NCI-H524 (cell line): ENCODE measurements at places on chromosomes 13 and 19.

- peak; percentile 52 for DNase-seq
Observed at GRCh38 chr19:15264061-15264932, 32.0 kb upstream of the EPHX3 start.

GRCh38 chr19:50652722-50653121 is 3.5 kb downstream of the C19orf81 start:
- DNase-seq, result no peak

- no peak for DNase-seq
Observed at GRCh38 chr19:56314018-56314380, 640 bp downstream of the ZSCAN5A start.

DNA sequence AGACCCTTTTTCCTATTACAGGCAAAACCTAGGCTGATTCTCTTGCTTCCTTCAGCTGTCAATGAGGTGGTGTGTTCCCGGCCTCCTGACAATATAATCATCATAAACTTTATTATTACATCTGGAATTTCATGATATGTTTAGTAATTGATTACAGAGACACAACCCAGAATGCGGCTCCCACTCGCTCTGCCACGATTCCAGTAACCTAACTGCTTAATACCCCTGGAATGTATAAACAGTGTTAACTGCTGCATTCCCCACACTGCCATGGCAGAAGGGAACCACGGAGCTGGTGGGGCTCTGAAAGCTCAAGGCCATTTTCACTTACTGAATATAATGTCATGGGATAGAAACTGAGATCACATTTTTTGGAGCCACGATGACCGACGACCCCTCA is 17.1 kb downstream of the TSHZ3 start:
- DNase-seq, result no peak

GRCh38 chr13:110546926-110547325 is 14.6 kb downstream of the RAB20 start:
- DNase-seq, result no peak

DNA sequence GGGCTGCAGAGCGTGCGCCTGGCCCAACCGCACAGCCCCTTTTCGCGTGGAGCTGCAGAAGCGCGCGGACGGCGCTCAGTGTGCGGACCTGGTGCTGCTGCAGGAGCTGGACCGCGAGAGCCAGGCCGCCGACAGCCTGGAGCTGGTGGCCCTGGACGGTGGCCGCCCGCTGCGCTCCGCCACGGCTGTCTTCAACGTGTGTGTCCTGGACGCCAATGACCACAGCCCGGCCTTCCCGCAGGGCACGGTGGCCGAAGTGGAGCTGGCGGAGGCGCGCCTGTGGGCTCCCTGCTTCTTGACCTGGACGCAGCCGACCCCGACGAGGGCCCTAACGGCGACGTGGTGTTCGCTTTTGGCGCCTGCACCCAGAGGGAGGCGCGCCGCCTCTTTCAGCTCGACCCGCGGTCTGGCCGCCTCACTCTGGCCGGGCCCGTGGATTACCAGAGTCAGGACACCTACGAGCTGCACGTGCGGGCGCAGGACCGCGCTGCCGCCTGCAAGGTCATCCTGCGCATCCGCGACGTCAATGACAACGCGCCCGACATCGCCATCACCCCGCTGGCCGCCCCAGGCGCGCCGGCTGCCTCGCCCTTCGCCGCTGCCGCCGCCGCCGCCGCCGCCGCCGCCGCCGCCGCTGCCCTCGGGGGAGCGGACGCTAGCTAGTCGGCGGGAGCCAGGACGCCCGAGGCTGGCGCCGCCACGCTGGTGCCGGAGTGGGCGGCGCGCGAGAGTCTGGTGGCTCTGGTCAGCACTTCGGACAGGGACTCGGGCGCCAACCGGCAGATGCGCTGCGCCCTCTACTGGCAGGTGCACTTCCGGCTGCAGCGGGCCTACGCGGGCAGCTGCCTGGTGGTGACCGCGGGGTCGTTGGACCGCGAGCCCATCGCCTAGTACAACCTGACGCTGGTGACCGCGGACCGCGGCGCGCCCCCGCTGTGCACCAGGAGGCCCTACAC is 172.2 kb downstream of the OLFM4 start:
- DNase-seq, result peak; percentile 2

- DNase-seq, result peak; percentile 74
Observed at GRCh38 chr19:7879111-7879807, 5.1 kb upstream of the PRR36 start.

- peak; percentile 67 for DNase-seq
Observed at GRCh38 chr19:32566246-32566830, 14.7 kb upstream of the PDCD5 start.

DNA sequence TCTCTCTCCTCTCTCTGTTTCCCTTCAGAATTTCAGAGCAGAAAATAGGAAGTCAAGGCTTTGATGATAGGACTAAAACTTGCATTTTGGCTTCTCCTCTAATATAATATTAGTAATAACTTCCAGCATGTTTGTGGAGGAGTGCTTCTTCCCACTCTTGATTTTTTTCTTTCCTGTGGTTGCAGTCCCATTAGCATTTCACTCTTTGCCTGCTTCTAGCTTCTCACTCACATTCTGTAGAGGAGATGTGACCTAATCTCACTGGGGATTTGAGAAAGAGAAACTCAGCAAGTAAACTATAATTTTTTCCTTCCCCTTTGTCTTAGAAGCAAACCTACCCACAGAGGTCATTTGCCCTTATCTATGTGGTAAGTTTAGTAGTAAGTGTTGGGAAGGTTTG is 169.4 kb upstream of the HTR2A start:
- DNase-seq, result no peak

DNA sequence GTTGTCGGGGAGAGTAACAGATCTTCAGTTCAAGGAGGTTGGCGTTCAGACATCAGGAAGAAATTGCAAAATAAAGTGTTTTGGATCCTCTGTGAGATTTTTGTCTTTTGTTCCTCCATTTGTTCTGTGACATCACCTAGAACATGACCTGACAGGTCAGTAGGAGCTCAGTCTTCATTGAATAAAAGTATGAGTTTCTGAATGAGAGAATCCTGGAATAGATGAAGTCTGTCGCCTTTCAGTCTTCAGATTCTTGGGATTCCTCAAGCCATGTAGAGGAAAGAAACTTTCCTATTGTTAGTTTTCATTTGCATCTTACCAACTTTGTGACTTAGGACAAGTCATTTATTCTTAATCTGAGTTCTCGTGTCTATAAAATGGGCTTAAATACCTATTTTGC is 14.4 kb downstream of the ARHGAP35 start:
- DNase-seq, result no peak

DNA sequence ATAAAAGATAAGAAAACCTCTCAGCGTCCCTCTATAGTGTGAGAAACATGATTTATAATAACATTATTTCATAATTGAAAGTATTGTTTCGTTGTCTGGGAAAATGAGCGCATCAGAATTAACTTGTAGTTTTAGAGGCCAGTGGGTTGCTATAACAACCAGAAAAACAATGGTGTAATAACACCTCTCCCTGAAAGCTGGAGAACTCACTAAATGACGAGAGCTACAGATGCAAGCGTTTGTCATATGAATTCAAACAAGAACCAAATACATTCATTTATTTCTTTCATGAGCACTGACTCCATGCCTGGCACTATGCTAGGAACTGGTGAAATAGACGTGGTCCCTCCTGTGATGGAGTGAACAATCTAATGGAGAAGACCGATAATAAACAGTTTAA is 16.3 kb downstream of the KBTBD7 start:
- no peak for DNase-seq

GRCh38 chr19:2923510-2923909 is 21.3 kb downstream of the ZNF77 start:
- DNase-seq, result no peak

GRCh38 chr13:113544071-113544891 is 40.3 kb upstream of the TFDP1 start:
- DNase-seq, result no peak

DNA sequence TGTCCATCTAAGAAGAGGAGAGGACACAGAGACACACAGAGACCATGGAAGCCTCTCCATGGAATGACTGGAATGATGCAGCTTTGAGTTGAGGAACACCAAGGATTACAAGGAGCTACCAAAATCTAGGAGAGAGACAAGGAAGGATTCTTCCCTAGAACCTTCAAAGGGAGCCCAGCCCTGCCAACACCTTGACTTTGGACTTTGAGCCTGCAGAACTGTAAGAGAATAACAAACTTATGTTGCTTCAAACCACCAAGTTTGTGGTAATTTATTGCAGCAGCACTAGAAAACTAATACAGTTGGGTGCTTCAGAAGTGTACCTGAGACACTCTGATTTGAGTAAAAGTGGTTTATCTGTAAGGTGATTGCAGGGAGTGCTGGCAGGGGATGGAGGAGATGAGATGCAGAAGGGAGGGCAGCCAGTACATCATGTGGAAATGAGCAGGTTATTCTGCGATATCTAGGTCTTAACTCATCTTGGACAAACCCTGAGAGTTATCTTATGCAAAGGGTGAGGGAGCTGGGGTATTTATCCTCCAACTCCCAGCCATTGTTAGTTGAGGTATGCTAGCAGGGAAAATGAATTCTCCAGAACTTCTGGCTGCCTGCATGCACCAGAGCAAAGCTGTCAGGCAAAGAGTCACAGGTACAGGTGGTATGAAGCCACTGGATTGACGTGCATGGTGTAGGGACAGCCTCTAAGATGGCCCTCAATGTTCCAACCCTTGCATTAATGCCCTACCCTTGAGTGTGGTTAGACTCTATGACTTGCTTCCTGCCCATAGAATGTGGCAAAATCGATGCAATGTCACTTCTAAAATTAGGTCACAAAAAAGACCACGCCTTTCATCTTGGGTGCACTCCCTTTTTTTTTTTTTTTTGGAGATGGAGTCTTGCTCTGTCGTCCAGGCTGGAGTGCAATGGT is 31.3 kb upstream of the ADGRL1 start:
- DNase-seq, result no peak

DNA sequence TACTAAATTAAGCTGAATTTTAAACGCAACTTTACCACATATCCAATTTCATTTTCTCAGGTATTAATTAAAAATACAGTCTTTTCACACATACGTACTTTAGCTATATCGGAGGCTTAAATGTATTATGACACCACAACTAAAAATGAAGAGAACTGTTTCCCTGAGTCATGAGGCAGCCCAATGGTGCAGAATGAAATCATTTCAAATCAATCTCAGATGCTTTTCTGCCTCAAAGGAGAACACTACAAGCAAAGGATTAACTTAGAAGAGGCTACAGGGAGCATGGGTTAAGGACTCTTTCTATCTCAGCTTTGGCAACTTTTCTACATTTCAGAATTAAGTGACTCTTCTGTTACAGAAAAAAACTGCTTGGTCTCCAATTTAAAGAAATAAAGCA is 516.3 kb upstream of the HTR2A start:
- DNase-seq, result no peak
